ENCODE measurements at places on chromosomes 13 and 19.
A peak's percentile ranks its signal among the peaks of the same experiment; 100 is the strongest.

DNA sequence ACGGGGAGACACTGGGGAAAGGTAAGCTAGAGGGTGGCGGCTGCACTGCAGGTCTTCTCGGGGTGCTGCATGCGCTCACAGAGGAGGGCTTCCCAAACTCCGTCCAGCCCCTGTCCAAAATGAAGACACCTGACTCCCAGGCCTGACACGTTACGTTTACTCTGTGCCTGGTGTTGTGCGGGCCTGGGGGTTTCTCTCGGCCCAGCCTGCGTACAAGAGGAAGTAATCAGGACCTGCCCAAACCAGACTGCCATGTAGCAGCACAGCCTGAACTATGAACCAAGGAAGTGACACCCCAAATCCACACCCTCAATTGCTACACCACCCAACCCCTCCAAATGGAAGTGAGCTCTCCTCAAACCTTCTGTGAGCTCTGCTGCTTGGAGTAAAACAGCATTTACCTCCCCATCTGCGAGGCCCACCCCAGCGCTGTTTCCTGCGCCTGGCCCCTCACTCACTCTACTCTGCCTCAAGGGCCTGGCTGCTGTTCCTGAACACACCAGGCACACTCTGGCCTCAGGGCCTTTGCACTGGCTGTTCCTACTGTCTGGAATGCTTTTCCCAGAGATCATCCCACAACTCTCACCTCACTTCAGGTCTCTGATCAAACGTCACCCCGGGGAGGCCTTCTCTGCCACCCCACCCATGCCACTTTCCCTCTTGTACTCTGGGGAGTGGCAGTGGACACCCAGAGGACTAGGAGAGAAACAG, 3.0 kb downstream of the HSPBP1 start:
- no peak for DNase-seq

- DNase-seq, result no peak
Observed at GRCh38 chr19:3778104-3778867, 6.3 kb upstream of the RAX2 start.

DNA sequence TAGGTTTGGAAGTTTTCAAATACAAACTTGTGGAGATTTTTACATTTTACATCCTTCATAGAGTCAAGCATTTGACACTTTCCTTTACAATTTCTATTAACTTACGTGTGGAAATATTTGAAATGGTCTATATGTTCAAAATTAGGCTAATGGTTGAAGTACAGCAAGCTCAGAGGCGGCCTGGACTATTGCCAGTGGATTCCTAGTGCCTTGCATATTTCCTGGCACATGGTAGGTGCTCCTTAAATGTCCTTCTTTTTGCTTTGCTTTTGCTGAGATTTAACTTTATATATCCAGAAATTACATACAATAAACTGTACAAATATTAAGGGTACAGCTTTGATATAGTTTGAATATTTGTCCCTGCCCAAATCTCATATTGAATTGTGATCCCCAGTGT, 93.9 kb downstream of the UBL3 start:
- no peak for DNase-seq

GRCh38 chr13:110358381-110358780, 51.3 kb downstream of the COL4A2 start:
- no peak for DNase-seq

- peak; percentile 56 for DNase-seq
Observed at GRCh38 chr13:99469041-99469440, 32.2 kb upstream of the TM9SF2 start.

GRCh38 chr13:33479105-33479504, 193.6 kb upstream of the STARD13 start:
- DNase-seq, result no peak

GRCh38 chr13:106350208-106350607, 185.3 kb downstream of the EFNB2 start:
- DNase-seq, result no peak

GRCh38 chr13:37360556-37360955, 238.0 kb downstream of the POSTN start:
- no peak for DNase-seq

- DNase-seq, result no peak
Observed at GRCh38 chr13:75414036-75414827, 67.7 kb downstream of the TBC1D4 start.

DNA sequence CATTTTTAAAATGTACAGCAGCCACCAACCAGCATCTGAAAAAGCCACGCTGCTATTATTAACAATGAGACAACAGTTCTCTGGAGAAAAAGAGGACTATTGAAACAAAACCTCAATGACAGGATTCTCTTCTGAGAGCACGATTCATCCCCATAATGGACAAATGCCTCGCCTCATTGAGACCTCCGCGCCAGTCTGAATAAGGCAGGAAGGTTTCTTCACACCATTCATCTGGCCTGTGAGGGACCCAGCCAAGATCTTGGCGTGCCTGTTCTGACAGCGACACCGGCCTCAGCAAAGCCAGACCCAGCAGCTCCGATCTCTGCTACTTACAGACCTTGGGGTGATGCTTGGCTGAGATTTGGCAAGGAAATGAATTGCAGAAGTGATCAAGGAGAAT, 14.8 kb downstream of the SMIM7 start:
- DNase-seq, result no peak

DNA sequence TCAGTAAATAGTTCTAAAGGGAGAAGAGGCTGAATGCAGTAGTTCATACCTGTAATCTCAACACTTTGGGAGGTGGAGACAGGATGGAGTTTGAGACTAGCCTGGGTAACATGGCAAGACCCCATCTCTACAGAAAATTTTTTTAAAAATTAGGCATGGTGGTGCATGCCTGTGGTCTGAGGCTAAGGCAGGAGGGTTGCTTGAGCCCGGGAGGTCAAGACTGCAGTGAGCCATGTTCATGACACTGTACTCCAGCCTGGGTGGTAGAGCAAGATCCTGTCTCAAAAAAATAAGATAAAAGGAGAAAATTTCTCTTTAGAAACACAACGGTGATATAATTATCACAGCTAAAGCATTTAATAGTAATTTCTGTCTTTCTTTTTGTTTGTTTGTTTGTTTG, 57.1 kb downstream of the SIPA1L3 start:
- no peak for DNase-seq

DNA sequence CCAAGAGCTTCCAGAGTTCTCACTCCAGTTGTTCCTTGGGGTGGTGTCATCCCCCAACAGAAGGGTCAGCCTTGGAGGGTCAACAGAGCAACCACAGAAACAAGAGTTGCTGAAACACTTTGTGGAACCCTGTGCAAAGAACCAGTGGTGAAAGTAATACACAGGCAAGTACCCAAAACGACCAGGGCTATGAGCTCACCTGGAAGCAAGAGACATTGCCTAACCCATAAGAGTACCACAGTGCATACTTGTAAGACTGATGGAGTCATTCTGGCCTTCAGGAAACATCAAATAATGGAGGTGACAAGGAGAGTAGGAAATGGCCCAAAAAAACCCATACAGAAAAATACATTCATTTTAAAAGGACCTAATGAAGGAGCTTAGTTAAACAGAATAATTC, 184.3 kb upstream of the TSC22D1 start:
- no peak for DNase-seq

GRCh38 chr13:99165753-99166587, 34.7 kb upstream of the UBAC2 start:
- peak; percentile 25 for DNase-seq

DNA sequence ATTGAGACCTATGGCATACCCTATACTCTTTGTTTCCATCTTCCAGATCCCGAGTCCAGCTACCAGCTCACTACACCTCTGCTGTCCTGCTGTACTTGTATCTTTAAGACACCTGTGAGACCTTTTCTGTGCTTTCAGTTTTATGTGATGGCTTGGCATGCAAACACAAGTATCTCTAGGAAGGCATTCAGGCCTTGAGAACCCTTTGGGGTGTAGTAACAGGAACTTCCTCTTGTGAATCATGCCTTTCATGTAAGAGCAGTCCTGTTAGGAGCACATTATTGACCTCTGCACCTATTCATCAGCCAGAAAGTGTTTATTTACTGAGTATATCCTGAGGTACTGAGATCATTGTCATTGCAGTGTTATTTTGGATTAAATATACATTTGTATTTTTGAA, 87.0 kb upstream of the HTR2A start:
- peak; percentile 43 for DNase-seq

DNA sequence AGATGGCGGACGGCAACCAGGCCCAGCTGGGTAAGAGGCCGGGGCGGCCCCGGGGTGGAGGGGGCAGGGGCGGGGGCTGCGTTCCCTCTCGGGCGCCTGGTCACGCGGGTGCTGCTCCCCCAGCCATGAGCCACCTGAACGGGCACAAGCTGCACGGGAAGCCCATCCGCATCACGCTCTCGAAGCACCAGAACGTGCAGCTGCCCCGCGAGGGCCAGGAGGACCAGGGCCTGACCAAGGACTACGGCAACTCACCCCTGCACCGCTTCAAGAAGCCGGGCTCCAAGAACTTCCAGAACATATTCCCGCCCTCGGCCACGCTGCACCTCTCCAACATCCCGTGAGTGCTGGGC, 11.1 kb downstream of the PTBP1 start:
- DNase-seq, result no peak

DNA sequence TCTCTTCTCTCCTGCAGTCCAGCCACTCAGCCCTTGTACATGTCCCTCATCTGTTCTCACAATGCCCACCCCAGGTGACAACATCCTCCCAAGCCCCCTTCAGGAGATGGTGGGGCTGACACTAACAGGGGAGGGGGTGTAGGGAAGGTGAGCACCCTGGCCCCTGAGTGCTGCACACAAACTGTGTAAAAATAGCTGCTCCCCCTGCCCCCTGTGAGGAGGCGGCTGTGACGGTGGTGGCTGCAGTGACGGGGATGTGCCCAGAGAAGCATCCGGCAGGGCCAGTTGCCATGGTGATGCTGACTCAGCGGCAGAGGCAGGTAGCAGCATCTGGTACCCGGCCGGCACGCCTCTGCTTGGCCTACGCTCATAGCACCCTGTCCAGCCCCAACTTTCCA, 13.0 kb upstream of the JUND start:
- DNase-seq, result no peak

DNA sequence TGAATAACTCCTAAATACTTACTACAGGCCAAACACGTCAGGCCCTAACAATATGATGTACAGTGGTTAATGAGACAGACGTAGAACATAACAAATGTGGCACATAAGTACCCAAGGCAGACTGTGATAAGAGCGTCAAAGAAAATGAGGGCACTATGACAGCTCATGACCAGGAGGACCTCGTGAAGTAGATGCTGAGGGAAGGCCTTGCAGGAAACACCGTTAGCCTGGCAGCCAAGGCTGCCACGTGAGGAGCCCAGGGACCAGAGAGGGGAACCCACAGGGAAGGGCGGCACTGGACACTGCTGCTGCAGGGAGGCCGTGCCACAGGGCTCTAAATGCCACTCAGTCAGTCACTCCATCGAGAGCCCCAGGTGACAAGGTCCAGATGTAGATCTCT, 5.7 kb downstream of the TUBGCP3 start:
- DNase-seq, result no peak

DNA sequence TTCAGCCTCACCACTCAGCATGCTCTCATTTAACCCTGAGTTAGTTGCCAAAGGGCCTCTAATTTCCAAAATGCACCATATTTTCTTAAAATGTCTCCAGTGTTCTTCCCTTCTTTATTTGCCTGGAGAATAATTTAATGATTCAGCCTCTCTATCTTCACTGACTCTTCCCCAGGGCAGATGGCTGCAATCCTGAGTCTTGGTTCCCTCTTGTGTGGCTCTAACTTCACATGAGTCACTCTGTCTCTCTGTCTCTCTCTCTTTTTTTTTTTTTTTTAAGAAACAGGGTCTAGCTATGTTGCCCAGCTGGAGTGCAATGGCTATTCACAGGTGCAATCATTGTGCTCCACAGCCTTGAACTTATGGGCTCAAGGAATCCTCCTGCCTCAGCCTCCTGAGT, 251.4 kb downstream of the VWA8 start:
- no peak for DNase-seq

DNA sequence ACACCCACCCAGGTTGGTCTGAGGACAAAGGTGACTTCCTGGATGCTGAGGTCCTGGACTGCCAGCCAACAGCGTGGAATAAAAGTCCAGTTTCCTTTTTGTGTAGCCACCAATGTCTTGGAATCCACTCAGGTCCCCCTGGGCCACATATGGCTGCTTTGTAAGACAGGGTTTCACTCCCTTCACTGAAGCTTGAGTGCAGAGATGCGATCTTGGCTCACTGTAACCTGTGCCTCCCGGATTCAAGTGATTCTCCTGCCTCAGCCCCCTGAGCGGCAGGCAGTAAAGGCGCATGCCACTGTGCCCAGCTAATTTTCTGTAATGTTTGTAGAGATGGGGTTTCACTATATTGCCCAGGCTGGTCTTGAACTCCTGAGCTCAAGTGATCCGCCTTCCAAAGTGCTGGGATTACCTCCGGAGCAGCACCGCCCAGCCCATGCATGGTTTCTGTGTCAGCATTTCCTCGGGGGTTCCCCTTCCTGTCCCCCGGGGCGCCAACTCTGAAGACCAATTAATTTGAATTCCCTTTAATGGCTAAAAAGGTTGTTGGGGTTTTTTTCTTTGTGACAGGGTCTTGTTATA, 17.5 kb downstream of the KANK2 start:
- no peak for DNase-seq

- no peak for DNase-seq
Observed at GRCh38 chr13:72166102-72166650, 299.2 kb upstream of the DACH1 start.

DNA sequence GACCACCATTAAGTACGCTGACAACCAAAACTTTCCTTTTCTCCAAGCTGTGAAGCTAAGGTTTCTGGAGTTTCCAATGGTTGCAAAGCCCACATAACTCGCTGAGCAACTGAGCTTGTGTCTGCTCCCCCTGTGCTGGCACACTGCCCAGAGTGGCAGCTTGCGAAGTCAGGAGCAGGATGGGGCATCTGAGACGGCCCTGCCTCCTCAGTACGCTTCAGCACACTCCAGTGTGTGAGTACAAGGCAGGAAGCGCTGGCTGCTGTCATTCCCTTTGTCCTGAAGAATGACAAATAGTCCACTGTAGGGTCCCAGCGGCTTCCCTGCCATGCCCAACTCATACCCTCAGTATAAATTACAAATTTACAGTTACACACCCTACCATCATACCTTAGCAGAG, 51.5 kb downstream of the SKA3 start:
- DNase-seq, result peak; percentile 53

- DNase-seq, result no peak
Observed at GRCh38 chr13:75830842-75831241, 194.7 kb downstream of the LMO7 start.

- no peak for DNase-seq
Observed at GRCh38 chr19:40216013-40216776, 2.0 kb downstream of the TTC9B start.

DNA sequence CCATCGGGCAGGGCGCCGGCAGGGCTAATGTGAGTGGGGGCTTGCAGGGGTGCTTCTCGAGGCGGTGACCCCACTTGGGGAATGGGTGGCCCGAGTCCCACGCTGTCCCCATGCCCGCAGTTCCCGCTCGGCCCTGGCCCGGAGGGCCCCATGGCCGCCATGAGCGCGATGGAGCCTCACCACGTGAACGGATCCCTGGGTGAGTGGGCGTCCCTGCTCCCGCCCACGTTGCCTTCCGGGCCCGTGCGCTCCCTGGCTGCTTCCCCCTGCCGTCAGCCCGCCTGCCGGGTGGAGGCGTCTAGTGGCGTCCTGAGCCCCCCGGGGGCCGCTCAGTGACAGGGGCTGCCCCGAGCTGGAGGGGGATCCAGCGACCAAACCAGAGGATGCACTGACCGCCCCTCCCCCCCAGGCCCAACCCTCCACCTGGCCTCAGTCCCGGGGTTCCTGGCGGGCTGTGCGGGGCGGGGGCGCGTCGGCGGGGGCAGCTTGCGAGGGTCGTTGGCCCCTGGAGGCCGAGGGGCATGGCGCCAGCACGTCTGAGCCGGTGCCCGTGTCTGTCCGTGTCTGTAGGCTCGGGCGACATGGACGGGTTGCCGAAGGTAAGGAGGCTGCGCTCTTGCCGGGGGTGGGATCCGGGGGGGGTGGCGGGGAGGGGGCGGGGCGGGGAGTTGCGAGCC, 4.8 kb downstream of the ISYNA1 start:
- DNase-seq, result no peak

Measured in NB4 (cell line).